ENCODE measurements at places on chromosomes 16 and 17.

DNA sequence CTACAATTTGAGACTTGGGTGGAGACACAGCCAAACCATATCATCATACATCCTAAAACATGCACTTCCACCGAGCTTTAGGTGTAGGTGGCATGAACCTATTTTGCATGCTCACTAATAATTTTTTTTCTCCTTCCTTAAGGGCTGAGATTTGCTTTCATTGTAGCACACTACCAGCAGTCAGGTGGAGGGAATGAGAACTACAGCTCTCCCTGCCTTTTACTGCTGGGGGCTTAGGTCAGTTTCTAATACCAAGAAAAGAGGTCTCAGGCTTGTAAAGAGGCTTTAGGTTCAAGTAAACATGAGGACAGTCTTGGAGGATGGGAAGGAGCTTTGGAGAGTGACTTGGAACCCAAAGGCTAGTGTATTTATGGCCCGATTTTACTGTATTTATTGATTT, 22.0 kb downstream of the CFAP20 start:
- DNase-seq, result no peak

GRCh38 chr16:86225905-86226371, 284.4 kb upstream of the FOXF1 start:
- no peak for DNase-seq

GRCh38 chr17:80224683-80225082, 4.5 kb downstream of the SLC26A11 start:
- no peak for DNase-seq

DNA sequence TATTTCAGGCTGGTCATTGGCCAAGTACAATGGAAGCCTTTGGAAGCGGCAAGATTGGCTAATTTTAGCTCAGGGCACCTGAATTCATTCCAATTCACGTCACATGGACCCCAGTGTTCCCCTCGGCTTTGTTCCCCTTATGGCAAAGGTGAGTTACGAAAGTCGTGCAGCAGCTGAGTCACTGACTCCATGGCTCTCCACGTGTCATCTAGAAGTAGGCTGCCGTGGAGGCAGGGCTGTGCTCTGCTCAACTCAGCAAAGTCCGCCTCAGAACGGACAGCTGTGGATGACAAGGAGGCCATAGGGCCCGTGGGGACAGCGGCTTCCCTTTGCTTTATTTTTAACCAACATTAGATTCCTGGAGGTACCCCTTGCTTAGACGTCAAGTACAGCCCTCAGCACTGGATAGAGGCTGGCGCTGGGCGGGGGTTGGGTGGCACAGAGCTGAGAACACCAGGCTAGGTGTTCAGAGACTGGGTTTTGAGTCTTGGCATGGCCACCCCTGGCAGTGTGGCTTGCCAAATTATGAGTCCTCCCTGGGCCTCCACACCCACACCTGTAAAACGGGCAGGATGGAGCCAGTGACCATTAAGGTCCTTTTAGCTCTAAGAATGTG, 23.6 kb downstream of the ADAD2 start:
- DNase-seq, result no peak

GRCh38 chr16:1496464-1496863, 3.3 kb downstream of the TELO2 start:
- DNase-seq, result no peak

DNA sequence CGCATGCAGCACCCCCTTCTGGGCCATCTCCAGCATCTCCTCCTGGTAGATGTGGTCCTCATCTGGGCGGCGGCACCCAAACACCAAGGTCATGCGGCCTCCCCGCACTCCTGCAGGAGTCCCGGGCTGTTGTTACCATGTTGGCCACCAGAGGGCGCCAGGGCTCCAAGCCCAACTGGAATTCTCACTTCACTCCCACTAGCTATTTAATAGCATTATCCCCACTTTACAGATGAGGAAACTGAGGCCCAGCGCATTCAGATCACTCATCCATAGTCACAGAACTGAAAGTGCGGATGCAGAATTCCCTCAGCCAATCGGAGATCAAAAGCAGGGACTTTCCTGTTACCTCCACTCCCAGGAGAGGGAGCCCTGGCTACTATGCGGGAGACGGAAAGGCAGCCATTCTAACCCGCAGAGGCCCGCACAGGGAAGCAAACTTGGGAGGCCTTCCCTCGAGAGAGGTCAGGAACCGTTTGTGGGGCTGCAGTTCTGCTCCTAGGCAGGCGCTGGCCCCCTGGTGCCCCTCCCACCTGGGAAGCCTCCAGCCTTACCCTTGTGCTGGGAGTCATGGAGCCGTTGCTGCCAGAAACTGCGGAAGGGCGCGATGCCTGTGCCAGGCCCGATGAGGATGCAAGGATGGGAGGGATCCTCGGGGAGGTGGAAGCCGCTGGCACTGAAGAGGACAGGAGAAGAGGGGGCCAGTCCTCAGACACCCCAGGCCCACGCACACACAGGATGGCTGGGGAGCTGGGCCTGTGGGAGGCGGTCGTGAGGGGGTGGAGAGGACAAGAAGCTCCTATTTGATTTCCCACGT, 40.1 kb downstream of the NOS2 start:
- DNase-seq, result peak; percentile 70

GRCh38 chr17:1773696-1774181, 11.9 kb downstream of the SERPINF1 start:
- DNase-seq, result no peak

GRCh38 chr16:57371494-57372371, 557 bp upstream of the CX3CL1 start:
- no peak for DNase-seq

DNA sequence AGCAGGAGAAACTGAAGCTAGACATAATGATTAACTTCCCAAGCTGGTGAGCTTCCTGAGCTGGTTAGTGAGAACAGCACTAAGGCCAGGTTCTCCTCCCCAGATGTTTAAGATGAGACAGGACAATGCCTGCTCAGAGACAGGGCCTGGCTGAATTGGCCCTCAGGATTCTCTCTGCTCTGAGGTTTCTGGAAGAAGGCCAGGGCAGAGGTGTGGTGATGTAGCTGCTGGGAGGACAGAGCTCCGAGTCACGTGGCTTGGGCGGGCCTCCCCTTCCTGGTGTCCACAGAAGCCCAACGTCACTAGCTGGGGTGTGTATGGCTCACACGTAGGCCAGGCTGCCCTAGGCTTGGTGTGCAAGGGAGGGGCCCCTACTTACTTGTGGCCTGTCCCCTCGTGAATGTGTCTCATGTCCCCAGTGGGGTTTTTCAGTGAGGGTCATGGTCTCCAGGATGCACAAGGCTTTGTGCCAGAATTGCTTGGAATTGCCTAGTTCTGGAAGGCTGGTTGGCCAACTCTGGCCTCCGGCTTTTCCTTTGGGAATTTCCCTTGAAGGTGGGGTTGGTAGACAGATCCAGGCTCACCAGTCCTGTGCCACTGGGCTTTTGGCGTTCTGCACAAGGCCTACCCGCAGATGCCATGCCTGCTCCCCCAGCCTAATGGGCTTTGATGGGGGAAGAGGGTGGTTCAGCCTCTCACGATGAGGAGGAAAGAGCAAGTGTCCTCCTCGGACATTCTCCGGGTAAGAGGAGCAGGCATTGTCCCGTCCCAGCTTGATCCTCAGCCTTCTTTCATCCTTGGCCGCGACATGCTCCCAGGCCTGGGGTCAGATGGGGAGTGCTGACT, 3.4 kb downstream of the NOD2 start:
- DNase-seq, result peak; percentile 35

- DNase-seq, result no peak
Observed at GRCh38 chr16:48877946-48878345, 268.0 kb upstream of the N4BP1 start.

GRCh38 chr17:46190763-46191162, 2.5 kb downstream of the KANSL1 start:
- DNase-seq, result no peak

- no peak for DNase-seq
Observed at GRCh38 chr17:50055055-50055425, 870 bp upstream of the ITGA3 start.

GRCh38 chr17:45867171-45867570, 22.5 kb downstream of the SPPL2C start:
- no peak for DNase-seq

DNA sequence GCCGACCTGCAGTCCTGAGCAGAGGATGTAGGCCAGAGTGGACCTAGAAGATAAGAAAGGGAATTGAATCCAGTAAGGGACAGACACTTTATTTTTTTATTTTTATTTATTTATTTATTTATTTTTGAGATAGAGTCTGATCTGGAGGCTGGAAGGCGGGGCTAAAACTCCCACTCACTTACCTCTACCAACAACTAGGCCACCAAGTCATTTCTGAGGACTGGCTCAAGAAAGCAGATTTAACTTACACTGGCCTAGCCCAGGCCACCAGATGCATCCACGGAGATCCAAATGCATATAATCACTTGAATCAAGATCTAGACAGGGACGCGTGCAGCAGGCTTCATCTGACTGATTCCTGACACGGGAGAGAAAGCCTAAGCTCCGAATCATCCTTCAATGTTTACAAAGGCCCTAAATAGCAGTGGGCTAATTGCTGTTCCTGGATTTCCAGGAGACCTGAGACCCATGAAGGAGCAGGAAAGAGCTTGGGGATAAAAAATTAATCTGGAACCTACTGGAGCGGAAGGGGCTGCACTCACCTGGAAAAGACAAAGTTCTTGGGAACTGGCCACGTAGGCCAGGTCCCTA, 1.1 kb upstream of the ALOX12 start:
- DNase-seq, result no peak

- no peak for DNase-seq
Observed at GRCh38 chr17:78020717-78021108, 62.2 kb downstream of the TNRC6C start.

DNA sequence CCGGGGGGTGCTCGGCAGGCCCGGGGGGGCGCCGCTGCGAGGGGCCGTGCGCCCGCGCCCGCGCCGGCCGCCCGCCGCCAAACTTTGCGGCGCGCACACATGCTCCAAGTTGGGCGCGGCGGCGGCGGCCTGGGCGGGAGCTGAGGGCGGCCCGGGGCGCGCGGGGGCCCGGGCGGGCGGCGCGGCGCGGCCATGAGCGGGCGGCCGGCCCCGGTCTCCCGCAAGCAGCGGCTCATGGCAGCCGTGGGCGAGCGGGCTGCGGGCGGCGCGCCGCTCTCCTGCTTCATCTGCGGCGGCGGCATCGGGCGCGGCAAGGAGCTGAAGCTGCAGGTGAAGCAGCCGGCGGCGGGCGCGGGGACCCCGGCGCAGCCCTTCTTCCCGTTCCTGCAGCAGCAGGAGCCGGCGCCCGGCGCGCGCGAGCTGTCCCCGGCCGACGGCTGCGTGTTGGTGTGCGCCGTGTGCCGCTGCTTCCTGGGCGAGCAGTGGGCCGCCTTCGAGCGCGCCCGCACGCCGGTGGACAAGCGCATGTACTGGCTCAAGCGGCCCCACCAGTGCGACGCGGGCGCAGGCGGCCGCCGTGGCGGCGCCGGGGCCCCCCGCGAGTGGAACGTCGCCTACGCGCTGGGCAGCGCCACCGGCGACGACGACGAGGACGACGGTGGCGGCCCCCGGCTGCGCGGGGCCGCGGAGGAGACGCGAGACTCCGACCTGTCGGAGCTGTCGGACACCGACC, 57.2 kb upstream of the CIBAR2 start:
- DNase-seq, result no peak

DNA sequence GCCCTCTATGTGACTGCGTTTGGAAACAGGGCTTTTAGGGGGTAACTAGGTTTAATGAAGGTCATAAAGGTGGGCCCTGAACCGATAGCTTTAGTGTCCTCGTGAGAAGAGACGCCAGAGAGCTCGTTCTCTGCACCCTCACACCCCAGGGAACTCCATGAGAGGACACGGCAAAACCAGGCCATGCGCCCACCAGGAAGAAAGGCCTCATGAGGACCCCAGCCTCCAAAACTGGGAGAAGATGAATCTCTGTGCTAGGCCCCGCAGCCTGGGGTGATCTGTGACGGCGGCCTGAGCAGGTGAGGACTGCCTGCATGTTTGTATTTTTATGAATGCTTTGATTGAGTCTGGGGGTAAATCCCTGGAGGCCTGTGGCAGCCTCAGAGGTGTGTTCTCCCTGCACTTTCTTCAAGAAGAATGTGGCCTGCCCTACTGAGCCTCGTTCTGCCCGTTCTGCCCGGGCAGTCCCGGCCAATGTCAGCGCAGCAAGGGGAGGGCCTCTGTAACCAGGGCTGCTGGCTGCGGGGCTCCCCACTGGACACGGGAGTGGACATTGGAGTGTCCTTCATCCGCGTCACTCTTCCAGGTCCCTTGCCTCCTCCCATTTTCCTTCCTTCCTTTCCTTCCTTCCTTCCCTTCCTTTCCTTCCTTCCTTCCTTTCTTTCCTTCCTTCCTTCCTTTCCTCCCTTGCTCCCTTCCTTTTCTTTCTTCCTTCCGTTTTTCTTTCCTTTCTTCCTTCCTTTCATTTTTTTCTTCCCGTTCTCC, 6.8 kb upstream of the RNF213 start:
- no peak for DNase-seq

DNA sequence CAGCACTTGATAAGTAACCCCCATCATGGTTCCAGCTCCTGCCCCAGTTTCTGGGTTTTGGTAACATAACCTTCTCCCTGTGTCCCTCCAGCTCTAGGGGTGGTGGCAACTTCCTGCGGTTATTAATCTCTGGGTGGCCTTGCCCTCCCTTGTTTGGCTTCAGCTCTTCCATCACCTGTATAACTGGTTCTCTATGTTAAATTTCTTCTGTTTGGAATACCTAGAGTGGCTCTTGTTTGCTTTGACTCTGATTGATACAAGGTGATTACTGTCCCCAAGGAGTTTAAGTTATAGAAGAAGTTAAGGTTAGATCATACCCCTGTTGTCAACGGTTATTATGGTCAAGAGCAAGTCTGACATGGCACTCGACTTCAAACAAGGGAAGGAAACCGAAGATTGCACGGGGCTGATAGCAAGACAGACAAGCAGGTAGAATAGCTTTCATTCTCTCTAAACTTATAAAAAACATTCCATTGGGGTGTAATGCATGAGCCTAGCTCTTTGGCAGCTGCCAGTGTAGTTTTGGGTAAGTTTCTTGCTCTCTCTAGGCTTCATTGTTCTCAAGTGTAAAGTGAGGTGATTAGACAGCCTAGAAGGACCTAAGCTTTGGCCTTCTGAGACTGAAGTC, 11.0 kb upstream of the CCR7 start:
- no peak for DNase-seq

GRCh38 chr17:9875441-9875840, 29.6 kb downstream of the RCVRN start:
- DNase-seq, result no peak

GRCh38 chr16:69408475-69408874, 15.9 kb upstream of the CYB5B start:
- DNase-seq, result no peak

- DNase-seq, result no peak
Observed at GRCh38 chr16:72895951-72896350, 152.0 kb downstream of the ZFHX3 start.

DNA sequence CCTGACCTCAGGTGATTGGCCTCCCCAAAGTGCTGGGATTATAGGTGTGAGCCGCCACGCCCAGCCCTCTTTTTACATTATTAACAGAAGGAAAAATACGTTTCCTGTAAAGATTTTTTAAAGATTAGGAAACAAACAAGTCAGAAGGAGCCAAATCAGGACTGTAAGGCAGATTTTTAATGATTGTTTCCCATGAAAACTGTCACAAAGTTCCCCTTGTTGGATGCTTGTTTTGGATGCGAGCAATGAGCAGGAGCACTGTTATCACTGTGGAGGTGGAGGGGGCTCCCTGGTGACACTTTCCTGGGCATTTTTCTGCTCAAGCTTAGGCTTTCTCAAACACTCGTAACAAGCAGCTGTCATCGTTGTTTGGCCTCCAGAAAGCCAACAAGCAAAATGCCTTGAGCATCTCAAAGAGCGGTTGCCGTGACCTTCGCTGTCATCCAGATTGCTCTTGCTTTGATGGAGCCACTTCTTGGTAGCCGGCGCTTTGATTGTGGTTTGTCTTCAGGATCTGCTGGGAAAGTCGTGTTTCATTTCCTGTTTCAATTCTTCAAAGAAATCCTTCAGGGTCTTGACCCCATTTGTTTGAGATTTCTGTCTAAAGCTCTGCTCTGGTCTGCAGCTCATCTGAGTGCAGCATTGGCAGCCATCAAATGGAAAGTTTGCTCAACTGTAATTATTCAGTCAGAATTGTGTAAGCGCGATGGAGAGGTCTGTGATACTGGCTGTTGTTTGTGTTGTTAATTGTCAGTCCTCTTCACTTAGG, 128.7 kb downstream of the RPTOR start:
- no peak for DNase-seq

All from activated T-cell treated with anti-CD3 and anti-CD28 coated beads, Interleukin-2, amount 50 U/mL, for 4 hours (primary cell).